Hematopoietic multipotent progenitor cell treated with erythropoietin and hydrocortisone succinate and interleukin-3 and kit ligand, for 8 days (in vitro differentiated cells): ENCODE measurements at places on chromosomes 13 and 19.

DNA sequence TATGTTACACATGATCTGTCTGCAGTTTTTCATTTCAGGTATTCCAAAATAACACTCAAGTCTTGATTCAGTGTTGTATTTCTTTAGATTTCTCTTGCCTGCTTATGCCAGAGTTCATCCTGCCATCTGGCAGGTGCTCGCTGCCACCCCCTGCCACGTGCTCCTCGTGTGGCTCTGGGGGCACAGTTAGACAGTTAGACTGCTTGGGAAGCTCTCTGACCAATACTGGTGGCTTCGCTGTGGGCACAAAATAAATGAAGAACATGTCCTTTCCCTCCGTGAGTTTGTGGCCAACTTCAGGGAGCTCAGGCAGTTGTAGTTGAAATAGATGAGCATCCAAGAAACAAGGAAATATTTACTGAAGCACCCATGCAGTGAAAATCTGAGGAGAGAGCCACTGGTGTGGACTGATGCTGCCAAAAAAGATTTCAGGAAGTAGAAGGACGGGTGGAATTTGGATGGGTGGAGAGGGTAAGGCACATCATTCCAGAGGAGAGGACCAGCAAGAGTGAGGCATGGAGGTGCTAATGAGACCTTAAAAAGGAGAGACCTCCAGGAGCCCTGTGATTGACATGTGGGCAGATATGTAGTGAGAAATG is 37.5 kb upstream of the GPR183 start:
- no peak for DNase-seq

- no peak for DNase-seq
Measured at GRCh38 chr13:52921194-52921593, 72.8 kb upstream of the PCDH8 start.

GRCh38 chr13:51360489-51360888 is 21.0 kb downstream of the SERPINE3 start:
- DNase-seq = no peak

- DNase-seq = no peak
Measured at GRCh38 chr19:35194012-35194984, 34.2 kb downstream of the FAM187B start.

DNA sequence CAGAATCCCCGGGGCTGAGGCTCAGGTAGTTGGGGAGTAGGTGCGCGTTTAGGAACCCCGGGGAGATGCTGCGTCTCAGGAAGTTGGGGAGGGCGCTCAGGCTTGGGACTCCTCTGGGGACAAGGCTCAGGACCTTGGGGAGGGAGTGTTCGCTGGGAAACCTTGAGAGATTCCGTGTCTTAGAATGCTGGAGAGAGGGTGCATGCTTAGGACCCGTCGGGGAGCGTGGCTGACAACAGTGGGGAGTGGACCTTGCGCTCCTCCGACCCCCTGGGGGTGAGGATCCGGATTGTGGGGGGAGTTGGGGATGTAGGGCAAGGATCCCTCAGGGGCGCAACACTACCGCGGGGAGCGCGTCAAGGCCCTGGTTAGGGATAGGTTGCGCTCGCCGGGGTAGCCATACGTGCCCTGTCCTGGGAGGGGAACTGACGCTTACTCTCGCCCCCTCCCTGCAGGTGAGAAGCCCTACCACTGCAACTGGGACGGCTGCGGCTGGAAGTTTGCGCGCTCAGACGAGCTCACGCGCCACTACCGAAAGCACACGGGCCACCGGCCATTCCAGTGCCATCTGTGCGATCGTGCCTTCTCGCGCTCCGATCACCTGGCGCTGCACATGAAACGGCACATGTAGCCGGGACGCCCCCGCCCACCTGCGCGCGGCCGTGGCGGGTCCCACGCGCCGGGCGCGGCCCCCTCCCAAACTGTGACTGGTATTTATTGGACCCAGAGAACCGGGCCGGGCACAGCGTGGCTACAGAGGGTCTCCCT is 2.0 kb downstream of the KLF2 start:
- no peak for DNase-seq

DNA sequence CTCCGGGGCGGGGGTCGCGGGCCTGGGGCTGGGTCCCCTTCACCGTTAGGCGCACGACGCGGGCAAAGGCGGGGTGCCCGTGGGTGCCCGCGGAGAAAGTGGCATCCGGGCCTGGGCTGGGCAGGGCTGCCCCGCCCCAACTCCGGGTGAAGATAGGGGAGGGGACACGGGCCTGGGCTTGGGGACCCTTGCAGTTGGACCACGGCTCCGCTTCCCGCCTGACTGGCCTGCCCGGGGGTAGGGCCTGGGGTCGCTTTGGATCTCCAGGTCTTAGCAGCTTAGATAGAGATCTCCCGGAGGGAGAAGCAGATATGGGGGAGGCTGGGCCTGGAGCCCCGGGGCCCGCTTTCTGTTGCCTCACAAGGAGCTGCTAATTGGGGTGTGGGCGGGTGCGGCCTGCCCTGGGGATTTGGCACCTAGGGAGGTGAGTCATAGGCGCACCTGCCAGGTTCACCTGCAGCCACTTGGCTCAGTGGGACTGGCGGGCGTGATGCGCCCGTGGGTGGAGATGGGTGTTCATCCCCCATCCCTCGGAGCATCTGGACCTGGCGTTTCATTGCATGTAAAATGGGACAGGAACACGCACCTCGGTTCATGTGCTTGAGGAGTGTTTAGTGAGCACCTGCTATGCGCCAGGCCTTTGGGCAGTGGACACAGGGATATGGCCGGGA is 585 bp downstream of the MAP1S start:
- no peak for DNase-seq

DNA sequence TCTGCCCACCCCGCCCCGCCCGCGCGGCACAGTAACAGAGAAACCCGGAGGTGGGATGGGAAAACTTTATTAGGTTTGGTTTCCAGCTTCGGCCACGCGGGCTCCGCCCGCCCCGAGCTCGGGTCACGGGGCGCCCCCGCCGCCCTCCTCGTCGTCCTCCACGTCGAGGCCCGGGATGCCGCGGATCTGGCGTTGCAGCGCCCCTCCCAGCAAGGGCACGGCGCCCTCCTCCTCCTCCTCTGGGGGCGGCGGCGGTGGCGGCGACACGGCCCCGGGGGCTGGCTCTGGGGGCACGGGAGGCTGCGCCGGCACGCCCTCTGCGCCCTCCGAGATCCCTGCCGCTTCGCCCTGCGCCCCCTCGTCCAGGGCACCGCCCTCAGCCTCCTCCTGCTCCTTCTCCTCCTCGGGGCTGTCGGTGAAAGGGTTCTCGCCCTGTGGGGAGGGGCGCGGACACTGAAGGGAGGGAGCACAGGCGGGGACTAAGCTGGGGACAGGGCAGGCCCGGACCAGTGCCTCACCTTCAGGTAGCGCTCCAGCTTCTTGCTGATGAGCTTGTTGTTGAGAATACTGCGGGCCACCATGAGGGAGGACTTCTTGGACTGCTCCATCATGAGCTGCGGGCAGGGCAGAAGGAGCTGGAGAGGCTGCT is 536 bp upstream of the AKAP8 start:
- DNase-seq = peak; percentile 73

DNA sequence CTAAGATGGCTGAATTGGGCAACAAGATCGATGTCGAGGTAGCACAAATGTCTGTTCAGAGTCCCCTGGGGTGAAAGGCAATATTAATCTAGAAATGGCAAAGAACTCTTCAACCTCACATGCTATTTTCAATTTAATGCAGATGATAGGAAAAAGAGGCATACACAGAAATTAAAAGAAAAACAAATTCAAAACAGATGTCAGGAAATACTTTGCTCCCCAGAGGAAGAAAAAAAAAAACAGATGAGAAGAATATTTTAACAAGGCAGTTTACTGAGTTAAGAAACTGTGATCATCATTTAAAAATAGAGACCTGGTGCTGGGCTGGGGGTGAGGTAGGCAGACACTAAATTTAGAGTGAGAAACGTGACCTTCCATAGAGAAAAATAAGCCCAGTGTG is 421.9 kb upstream of the ARGLU1 start:
- no peak for DNase-seq

- no peak for DNase-seq
Measured at GRCh38 chr13:20708216-20708615, 4.7 kb downstream of the IL17D start.

DNA sequence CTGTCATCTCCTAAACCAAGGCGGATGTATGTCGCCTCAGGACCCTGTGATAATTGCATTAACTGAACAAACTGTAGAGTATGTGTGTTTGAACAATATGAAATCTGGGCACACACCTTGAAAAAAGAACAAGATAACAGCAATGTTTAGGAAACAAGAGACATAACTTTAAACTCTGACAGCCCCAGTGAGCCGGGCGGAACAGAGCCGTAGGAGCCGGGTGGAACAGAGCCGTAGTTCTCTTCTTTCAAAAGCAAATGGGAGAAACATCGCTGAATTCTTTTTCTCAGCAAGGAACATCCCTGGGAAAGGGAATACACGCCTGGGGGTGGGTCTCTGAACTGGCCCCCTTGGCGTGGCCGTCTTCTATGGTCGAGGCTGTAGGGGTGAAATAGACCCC is 31.8 kb upstream of the ZNF675 start:
- no peak for DNase-seq

DNA sequence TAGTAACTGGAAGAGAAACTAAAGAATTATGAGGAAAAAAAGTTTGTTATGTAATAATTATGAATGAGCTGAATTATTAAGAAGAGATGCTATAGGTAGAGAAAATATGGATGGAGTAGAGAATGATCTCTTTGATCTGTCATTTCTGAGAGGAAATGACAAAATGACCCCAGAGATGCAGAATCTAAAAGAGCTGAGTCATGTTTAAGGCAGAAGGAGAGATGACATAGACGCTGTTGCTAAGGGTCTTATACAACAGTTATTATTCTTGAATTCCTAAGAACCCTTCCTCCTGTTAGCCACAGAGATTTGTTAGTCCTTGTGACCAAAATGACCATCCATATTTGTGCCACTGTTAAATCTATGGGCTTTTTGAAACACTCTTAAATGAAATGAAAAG is 58.3 kb upstream of the FREM2 start:
- no peak for DNase-seq

DNA sequence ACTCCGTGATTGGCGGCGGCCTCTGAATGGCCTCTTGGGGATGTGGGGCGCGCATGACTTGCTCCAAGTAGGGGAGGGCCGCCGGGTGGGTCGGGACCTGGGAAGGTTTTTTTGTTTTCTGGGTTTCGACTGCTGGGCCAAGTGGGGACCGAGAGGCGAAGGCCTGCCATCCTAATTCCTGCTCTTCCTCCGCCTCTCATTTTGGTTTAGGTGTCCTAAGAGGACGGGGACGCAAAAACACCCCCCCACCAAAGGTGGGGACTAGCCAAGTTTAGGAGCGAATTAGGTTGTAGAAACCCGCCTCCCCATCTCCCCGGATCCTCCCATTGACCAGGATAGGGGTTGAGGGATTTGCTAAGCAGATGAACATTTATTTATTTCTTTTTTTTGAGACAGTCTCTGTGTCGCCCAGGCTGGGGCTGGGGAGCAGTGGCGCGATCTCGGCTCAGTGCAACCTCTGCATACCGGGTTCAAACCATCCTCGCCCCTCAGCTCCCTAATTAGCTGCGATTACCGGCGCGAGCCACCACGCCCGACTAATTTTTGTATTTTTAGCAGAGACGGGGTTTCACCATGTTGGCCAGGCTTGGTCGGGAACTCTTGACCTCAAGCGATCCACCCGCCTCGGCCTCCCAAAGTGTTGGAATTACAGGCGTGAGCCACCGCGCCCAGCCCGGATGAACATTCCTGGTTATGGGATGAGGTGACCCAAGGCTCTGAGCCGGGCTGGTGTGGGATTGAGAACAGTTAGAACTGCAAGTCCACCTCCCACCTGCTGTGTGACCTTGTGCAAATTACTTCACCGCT is 838 bp downstream of the PPP2R1A start:
- DNase-seq = peak; percentile 53

DNA sequence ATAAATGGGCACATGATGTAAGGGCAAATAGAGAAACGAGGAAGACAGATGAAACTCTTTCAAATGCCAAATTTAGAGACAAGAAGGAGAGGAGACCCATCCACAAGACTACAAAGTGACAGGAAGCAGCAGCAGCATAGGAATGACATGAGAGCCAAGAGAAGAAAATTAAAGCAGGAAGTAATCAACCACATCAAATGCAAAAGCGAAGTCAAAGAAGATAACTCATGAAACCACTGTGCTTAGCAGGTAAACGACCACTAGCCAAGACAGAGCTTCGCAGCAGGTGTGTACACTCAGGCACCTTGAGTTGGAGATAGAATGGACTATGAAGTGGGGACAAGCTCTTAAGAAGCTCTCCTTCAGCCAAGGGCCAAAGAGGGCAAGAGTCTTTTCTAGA is 64.1 kb downstream of the KLF12 start:
- no peak for DNase-seq

DNA sequence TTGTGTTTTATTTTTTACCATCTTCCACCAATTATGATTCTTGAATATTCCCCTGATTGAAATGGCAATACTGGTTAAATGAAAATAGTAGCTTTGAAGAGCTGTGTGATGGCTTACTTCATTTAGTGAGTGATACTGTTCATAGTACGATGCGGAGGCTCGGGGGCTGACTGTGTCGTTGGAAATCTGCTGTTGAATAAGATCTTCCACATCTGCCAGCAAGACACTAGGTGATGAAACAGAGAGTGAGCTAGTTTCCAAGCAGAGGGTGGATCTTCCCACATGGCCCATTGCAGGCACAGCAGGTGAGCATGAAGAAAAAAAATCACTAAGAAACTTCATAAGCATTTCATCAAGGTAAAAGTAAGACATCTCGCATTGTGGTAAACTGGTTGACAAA is 22.5 kb downstream of the CPB2 start:
- DNase-seq = no peak

DNA sequence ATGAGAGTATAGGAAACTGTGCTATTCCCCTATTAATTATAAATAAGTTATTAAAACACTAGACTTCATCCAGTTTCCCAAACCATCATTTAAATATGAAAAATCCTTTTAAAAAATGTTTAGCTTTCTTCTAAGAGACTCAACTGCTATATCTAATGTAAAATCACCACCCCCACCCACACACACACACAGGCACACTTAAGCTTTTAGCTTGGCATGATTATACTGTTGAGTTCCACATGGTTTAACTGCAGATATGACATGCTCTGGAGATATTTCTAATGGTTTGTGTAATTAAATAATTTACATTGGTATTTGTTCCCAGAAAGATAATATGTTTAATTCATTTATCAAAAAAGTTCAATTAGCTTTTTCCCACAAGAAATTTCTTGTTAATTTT is 1700.1 kb upstream of the SLC10A2 start:
- no peak for DNase-seq

DNA sequence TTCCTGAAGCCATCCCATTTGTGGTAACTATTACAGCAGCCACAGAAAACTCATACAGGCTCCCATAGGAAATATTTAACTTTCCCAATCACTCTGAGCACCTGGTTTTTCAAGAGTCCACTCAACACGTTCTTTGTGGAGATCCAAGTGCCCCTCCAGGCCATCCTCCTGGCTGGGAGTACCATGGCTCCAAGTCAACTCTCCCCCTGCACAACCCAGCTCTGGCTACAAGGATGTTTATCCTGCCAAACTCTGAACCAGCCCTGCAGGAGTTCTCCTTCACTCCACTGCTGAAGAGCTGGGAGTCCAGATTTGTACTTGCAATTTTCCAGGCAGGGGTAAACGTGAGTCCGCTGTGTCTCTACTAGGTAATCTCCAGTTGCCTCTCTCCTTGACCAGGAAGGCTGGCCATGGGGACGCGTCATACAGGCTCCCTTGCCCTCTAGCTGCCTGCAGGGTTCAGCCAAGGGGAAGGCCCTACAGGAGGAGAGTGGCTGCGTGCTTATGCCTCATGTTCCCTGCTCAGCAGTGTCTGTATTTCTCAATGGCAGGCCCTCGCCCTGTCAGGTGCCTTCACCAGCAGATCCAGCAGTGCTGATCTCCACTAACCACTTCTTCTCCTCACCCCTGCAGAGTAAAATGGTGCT is 29.9 kb upstream of the ARGLU1 start:
- DNase-seq = no peak

- no peak for DNase-seq
Measured at GRCh38 chr13:64078025-64078424, 2662.4 kb upstream of the PCDH20 start.
